ENCODE measurements at places on chromosomes 11 and 22. TPM values are rescaled to one million over a fixed set of nuclear protein-coding genes. Genes with fewer than 3 reads are reported as not detected.

Gene CDHR5
- not detected for total RNA-seq

- no peak for DNase-seq
Observed at GRCh38 chr11:43825217-43825816, 55.3 kb upstream of the ALKBH3 start.

GRCh38 chr11:2651054-2651617 is 48.7 kb downstream of the KCNQ1OT1 start:
- DNase-seq = no peak

- no peak for DNase-seq
Observed at GRCh38 chr11:33480626-33481025, 220.0 kb downstream of the C11orf91 start.

- no peak for DNase-seq
Observed at GRCh38 chr22:47619631-47620030, 857.2 kb downstream of the TBC1D22A start.
